Upper lobe of right lung (tissue), 1 donor: ENCODE measurements at places on chromosomes 4 and X. TPM values are rescaled to one million over a fixed set of nuclear protein-coding genes. Genes with fewer than 3 reads are reported as not detected.

The RWDD4 gene
- total RNA-seq: 15.7 TPM

The CXCL5 gene
- total RNA-seq: 7.2 TPM

The HEPH gene
- 16.9 TPM for total RNA-seq

The AVPR2 gene
- total RNA-seq: 3.0 TPM
